ENCODE measurements at places on chromosomes 13 and 19.

GRCh38 chr13:34201050-34201913, 383.3 kb downstream of the RFC3 start:
- DNase-seq = no peak

DNA sequence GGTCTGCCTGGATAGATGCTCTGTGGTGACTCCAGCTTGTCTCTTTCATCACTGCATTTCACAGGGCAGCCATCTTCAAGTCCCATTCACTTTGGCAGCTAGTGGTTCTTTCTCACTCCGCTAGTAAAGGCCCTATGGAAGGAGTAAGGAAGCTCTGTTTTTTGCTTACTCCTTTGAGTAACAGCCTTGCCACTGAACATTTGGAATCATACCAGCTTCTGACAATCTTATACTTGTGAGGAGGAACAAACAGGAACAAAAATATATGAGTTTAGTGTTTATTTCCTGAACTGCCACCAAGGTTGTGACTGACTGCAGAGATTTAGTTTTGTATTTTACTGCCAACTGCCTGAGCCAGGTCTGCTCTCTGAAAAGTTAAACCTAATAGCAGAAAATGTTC, 38.7 kb downstream of the KCTD4 start:
- no peak for DNase-seq

DNA sequence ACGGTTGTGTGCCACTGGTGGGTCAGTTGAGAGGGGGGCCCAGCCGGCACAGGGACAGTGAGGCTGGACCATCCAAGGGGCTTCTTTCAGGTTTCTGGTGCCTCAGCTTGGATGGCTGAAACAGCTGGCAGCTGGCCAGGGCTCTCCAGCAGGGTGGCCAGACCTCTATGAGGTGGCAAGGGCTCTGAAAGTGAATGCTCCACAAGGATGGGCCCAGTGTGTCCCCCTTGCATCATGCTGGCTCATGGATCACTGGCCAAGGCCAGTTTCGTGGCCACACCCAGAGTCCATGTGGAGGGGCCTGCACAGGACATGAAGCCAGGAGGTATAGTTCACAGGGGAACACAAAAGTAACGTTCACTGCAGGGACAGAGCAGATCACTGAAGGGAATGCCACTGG, 49.6 kb downstream of the CDADC1 start:
- DNase-seq = no peak

DNA sequence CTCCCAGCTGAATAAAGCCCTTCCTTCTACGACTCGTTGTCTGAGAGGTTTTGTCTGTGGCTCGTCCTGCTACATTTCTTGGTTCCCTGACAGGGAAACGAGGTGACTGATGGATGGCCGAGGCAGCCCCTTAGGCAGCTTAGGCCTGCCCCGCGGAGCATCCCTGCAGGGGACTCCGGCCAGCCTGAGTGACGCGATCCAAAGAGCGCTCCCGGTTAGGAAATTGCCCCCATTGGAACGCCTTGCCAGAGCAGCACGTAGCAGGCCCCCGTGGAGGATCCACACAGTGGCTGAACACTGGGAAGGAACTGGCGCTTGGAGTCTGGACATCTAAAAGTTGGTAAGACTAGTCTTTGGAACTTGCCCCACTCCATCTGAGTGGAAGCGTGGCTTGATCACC, 296.8 kb upstream of the SGCG start:
- DNase-seq = no peak

DNA sequence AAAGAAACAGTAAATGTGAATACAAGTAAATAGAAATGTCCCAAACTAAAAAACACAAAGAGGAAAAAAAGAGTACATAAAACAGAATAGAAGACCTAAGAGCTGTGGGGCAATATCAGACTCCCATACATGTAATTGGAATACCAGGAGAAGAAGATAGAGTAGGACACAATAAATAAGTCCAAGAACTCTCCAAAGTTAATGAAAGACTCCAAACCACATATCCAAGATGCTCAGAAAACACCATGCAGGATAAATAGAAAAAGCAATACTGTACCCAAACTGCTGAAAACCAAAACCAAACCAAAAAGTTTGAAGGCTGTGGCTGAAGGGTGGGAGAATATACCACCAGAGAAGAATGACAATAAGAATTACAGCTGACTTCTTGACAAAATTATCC, 18.3 kb downstream of the THSD1 start:
- no peak for DNase-seq

DNA sequence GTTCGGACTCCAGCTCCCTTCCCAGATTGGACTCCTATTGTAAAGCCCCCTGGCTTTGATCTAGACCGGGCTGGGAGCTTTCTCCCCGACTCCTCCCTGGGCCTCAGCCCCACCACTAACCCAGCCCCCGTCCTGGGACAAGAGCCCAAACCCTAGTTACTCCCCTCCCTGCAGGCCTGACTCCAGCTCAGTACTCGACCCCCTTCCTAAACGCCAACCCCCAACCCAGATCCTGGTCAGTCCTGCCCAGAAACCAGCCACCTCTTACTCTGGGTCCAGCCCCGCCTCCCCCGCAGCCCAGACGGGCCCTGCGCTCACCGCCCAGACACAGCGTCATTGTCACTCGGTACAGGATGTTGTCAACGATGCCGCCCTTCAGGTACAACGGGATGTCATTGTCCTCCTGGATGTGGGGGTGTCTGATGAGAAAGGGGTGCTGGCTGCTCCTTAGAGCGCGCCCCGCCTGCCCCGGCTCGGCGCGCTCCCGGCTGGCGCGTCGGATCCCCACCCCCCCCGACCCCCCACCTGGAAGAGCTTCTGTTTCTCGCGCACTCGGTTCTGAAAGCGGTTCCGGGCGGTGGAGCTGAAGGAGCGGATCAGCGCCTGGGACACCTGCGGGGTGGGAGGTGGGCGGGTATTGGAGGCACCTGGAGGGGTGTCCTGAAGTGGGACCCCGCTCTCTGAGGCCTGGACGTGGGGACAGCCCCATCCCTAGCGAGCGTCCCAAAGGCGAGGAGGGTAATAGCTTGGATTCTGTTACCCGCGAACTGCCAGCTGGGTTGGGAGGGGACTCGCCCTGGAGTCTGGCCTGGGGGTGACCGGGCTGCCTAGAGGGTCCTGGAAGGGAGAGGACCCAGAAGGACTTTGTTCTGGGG, 866 bp downstream of the COX7A1 start:
- no peak for DNase-seq

GRCh38 chr13:48160606-48161278, 65.8 kb upstream of the MED4 start:
- no peak for DNase-seq

- DNase-seq = no peak
These were observed 169.9 kb upstream of the NBEA start for GRCh38 chr13:34772206-34772605.

GRCh38 chr13:36553491-36553890, 120.3 kb upstream of the SERTM1 start:
- no peak for DNase-seq

- no peak for DNase-seq
These were observed 1340.8 kb downstream of the PCDH9 start for GRCh38 chr13:65889368-65889767.

DNA sequence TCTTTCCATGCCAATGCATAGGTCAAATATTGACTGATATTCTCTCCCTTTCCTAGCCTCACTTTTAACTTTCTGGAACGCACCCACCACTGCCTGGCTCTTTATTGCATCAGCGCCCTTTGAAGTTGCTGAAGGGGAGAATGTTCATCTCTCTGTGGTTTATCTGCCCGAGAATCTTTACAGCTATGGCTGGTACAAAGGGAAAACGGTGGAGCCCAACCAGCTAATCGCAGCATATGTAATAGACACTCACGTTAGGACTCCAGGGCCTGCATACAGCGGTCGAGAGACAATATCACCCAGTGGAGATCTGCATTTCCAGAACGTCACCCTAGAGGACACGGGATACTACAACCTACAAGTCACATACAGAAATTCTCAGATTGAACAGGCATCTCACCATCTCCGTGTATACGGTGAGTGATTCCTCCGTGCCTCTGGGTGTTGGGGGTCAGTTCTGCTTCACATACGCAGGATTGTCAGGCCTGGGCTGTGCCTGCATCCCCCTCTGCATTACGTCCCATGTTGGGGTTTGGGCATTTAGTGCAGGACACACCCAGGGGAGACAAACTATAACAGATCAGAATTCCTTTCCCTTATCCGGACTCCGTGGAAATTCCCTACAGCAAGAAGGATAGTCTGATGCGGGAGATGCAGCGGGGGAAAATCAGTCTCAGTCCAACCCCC, 1.3 kb downstream of the CEACAM21 start:
- no peak for DNase-seq

- no peak for DNase-seq
These were observed 14.0 kb downstream of the XRCC1 start for GRCh38 chr19:43561139-43561970.

GRCh38 chr19:750640-751423, at the start of gene MISP:
Gene MISP (plus strand): TSS chr19:751112. CDS start chr19:756947, 5,835 bp downstream.
- no peak for DNase-seq

GRCh38 chr19:52896431-52897137, 851 bp downstream of the ZNF320 start:
- no peak for DNase-seq

Measured in NAMALWA (cell line).